Astrocyte of the cerebellum (primary cell): ENCODE measurements at places on chromosomes 1 and 21.
A peak's percentile ranks its signal among the peaks of the same experiment; 100 is the strongest.

DNA sequence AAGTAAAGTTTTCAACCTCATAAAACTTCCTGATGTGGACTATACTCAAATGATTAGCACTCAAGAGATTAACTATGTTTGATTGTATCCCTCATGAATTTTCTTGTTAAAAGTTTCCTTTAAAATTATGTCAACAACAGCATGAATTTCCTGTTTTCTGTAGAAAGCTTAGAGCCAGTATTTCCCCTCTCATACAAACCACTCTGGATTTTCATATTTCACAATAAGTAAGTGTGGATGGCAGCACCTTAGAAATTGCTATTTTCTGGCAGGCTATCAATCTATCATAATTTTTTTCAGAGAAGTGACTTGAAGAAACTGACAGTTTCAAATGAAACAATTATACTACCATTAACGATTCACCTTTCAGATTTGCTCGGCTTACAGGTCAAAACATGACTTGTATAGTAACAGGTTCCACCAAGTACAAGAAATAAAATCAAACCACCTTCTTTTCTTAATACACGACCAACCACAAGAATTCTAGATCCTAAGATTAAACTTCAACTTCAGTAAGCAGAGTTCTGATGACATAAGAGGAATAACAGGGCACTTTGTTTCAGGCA lies 20.8 kb downstream of the ELK4 start:
- no peak for DNase-seq

DNA sequence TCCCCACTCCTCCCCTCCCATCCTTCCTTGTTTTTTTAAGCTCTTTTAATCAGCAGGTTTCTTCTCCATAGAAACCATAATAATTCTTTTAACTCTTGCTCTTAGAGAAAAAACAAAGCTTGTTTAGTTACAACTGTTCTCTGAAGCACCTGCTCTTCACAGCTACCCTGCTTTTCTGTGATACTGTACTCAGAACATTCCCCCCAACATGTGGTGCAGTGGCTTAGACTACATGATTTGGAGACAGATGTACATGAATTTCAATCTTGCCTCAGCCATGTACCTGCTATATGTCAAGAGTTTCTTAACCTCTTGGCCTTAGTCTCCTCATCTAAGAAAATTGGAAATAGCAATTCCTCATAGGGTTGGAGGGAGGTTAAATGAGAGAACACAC lies 33.5 kb downstream of the LAMC2 start:
- DNase-seq, result no peak

GRCh38 chr1:11516961-11517635 lies 38.1 kb downstream of the DISP3 start:
- DNase-seq, result no peak

DNA sequence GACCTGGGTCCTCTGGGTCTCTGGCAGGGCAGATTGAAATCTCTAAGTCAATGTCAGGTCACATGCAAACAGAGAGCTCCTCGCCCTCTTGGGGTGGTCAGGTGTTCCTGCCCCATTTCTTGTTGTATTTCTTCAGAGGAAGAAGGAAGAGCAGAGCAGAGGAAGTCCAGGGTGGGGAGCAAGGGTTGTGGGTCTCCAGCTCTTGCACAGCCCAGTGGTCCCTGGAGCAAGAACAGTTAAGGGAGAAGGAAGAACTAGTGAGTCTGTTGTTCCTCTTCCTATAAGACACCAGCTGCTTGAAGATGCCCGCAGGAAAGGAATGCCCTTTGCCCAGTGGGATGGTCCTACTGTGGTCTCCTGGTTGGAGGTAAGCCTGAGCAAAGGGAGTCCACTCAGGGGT lies 26.3 kb downstream of the MYOG start:
- DNase-seq, result no peak

DNA sequence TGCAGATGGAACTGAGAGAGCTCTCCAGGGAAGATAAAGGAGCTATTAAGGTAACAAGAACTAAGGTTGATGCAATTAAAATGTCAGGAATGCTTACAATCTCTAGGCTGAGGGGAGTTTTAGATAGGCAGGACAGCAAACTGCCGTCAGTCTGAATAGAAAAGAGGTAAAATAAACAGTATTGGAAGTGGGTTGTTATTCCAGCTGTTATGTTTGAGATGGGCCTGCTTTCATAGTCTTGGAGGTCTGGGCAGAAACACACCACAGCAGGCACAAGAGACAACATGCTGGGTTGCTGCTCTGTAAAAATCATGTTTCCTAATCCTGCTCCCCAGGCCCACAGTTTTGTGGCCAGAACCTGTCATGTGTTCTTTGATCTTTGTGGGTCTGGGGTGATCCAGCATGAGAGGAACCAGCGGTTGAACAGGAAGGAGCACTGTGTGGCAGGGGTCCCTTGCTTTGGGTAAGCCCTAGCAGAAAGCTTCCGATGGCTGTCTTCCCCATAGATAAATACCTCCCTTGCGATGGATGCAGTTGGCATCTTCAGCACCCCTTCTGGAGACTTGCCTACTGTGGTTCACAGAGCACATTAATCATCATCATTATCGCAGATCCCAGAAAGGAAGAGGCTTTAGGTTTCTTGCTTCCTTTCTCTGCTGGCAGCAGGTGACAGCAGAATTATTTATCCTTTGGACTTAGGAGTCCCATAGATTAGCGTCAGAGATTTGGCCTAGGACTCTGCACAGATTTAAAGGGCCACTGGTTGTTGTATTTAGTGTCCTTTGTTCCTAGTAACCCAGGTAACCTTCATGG lies 97.1 kb downstream of the AK5 start:
- peak; percentile 87 for DNase-seq

- no peak for DNase-seq
Observed at GRCh38 chr21:44569861-44570517, 3.5 kb upstream of the KRTAP10-4 start.

DNA sequence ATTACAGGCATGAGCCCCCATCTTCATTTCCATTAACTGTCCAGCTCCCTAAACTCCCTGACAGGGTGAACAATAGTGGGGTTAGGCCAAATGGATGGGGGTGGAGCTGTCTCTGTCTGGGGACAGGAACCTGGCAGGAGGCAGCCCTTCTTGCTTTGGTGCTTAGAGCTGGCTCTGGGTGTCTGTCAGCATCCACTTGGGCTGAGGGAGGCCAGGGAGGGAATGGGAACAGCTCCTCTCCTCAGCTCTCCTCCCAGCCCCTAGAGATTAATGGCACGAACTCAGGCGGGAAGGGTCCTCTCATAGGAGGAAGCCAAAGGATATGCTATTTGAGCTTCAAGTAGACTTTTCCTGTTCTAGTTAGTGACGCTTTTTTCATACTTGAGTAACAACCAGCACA lies 11.1 kb upstream of the ETV3L start:
- no peak for DNase-seq

- DNase-seq, result no peak
Observed at GRCh38 chr1:42851420-42851819, 5.0 kb downstream of the ZNF691 start.
